ENCODE measurements at places on chromosomes 12 and 14. TPM values are rescaled to one million over a fixed set of nuclear protein-coding genes. Genes with fewer than 3 reads are reported as not detected.

GRCh38 chr12:119006746-119007145, 25.4 kb downstream of the SRRM4 start:
- DNase-seq = no peak
- H3K4me1 ChIP-seq = no peaks in the 10 kb centered on the region
- no peaks in the 10 kb centered on the region for H3K36me3 ChIP-seq
- no peaks in the 10 kb centered on the region for H3K27me3 ChIP-seq

GRCh38 chr14:24361326-24361725, 6.7 kb upstream of the NFATC4 start:
- DNase-seq = no peak
- H3K27ac ChIP-seq = no peak overlapping the region
- no peak overlapping the region for H3K4me3 ChIP-seq
- peaks cover 14% of the 10 kb centered on the region for H3K4me1 ChIP-seq
- H3K36me3 ChIP-seq = no peaks in the 10 kb centered on the region

DNA sequence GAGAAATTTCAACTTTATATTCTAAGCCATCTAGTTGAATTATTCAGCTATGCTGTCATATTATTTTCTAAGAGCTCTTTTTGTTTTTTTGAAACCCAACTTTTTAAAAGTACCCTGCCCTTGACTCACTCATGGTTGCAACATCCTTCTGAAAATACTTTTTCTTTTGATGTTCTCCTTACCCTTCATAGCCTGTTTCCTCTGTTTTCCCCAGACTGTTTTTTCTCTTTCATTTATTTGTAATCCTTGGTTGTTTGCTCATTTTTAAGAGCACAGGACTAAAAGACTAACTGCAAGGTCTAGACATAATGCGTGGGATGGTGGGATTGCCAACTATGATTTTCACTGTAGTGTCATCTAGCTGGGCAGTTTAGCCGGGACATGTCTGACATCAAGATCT, 21.2 kb upstream of the CDKL1 start:
- no peak for DNase-seq
- H3K4me1 ChIP-seq = no peaks in the 10 kb centered on the region
- peaks cover 4% of the 10 kb centered on the region for H3K36me3 ChIP-seq
- H3K4me3 ChIP-seq = no peak overlapping the region

GRCh38 chr12:82359115-82359478, 768 bp downstream of the METTL25 start:
- no peaks in the 10 kb centered on the region for H3K27me3 ChIP-seq
- no peak for DNase-seq
- peak overlapping the region; percentile 37 for H3K27ac ChIP-seq

GRCh38 chr12:126434412-126434985, 1369.3 kb downstream of the AACS start:
- no peak for DNase-seq
- H3K27ac ChIP-seq = no peak overlapping the region
- no peaks in the 10 kb centered on the region for H3K4me1 ChIP-seq
- no peaks in the 10 kb centered on the region for H3K27me3 ChIP-seq

- H3K4me1 ChIP-seq = peaks cover 11% of the 10 kb centered on the region
- no peak for DNase-seq
- H3K4me3 ChIP-seq = peak overlapping the region; percentile 59
- H3K27ac ChIP-seq = peak overlapping the region; percentile 98
- H3K27me3 ChIP-seq = no peaks in the 10 kb centered on the region
- peaks cover 2% of the 10 kb centered on the region for H3K36me3 ChIP-seq
Observed at GRCh38 chr14:91511043-91511383, 903 bp upstream of the PPP4R3A start.

- H3K36me3 ChIP-seq = no peaks in the 10 kb centered on the region
- DNase-seq = no peak
- H3K27ac ChIP-seq = no peak overlapping the region
- H3K27me3 ChIP-seq = no peaks in the 10 kb centered on the region
- peaks cover 12% of the 10 kb centered on the region for H3K4me1 ChIP-seq
- no peak overlapping the region for H3K4me3 ChIP-seq
Observed at GRCh38 chr14:69404883-69405282, 6.4 kb downstream of the SLC39A9 start.

The FOXG1 gene
- not detected for polyA plus RNA-seq

- H3K27me3 ChIP-seq = no peaks in the 10 kb centered on the region
- H3K27ac ChIP-seq = no peak overlapping the region
- no peak for DNase-seq
- H3K36me3 ChIP-seq = no peaks in the 10 kb centered on the region
Observed at GRCh38 chr12:93079271-93079670, 150.2 kb upstream of the EEA1 start.

DNA sequence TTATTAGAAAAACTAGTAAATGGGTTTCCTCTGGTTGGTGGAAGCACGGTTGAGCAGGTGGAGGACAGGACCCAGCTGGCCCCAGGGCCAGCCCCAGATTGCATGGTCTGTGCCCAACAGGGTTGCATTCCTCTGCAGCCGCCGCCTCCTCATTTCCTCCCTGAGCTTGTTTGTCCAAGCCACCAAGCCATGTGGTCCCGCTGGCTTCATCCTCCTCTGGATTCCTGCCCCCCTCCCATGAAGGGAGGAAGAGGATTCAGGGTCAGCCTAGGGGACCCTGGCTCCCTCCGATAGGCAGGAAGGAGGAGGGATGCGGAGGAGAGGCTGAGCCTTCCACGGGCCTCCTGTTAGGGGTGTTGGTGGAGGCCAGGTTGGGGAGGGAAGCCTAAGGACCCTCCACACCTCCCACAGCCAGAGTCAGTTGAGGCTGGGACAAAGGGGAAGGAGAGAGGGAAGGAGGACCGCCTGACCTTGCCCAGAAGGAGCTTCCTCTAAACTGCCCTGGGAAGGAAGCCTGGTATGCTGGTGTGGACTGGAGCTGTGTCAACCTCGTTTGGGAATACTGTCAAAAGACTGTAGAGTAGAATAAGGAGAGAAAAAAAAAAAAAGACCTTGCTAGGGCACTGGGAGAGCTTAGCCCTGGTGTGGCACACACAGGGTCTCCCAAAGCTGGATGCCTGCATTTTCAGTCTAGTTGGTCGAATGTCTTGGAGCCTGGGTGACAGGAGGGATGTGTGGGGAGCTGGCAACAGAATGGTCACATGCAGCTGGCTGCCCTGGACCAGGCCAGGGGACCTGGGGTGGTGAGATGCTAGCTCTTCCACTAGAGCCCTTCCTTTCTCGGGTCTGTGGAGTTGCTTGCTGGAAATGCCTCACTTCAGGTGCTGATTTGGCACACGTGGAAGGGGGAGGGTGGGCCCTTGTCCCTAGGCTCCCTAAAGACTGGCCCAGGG, 42.4 kb downstream of the PLEKHG3 start:
- no peaks in the 10 kb centered on the region for H3K27me3 ChIP-seq
- no peaks in the 10 kb centered on the region for H3K4me1 ChIP-seq
- no peak overlapping the region for H3K4me3 ChIP-seq

The FAM181A gene
- not detected for polyA plus RNA-seq

GRCh38 chr14:32345311-32345791, 16.3 kb downstream of the AKAP6 start:
- H3K4me1 ChIP-seq = peaks cover 58% of the 10 kb centered on the region
- peak overlapping the region; percentile 86 for H3K27ac ChIP-seq
- H3K4me3 ChIP-seq = no peak overlapping the region
- no peaks in the 10 kb centered on the region for H3K36me3 ChIP-seq
- no peaks in the 10 kb centered on the region for H3K27me3 ChIP-seq

DNA sequence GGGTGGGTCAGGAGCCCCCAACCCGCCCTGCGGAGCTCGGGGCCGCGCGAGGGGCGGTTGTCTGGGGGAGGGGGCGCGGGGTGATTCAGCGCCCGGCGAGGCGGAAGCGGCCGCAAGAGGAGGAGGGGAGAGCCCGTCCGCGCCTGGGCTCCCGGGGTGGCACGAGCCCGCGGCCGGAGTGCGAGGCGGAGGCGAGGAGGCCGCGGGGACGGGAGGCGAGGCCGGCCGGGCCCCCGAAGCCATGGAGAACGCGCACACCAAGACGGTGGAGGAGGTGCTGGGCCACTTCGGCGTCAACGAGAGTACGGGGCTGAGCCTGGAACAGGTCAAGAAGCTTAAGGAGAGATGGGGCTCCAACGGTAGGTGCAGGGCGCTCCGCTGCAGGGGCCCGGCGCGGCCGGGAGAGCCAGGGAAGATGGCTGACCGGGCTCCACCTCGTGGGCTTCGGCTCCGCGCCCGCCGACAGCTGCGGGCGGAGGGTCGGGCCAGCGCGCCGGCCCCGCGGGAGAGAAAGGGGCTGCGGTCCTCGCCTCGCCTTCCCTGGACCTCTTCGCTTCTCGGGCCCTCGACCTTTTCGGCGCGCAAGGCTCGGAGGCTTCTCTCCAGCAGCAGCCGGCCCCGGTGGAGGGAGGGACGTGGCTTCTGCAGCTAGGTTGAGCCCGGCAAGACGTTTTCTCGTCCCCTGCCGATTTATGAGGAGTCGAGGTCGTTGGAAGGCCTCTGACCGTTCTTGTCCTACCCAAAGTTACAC, 677 bp downstream of the ATP2A2 start:
- H3K4me3 ChIP-seq = peak overlapping the region; percentile 99
- H3K4me1 ChIP-seq = peaks cover 47% of the 10 kb centered on the region
- DNase-seq = no peak
- peak overlapping the region; percentile 92 for H3K27ac ChIP-seq
- H3K27me3 ChIP-seq = no peaks in the 10 kb centered on the region

DNA sequence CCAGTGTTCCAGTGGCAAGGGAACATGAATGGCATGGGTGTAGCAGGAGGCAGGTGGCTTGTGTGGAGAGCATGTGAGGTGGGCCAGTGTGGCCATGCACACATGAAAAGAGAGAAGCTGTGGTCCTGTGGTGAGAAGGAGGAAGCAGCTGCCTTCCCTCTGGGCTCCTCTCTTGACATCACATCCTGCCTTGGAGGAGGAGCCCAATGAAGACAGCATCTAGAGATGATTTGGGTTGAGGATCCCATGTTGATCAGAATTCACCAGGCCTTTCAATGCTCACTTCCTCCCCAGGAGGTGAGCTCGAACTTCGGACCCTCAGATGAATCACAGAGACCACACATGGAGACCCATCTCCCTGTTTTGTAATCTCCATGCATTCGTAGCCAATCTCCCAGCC, 82.6 kb downstream of the LRRC74A start:
- H3K36me3 ChIP-seq = no peaks in the 10 kb centered on the region
- no peak overlapping the region for H3K4me3 ChIP-seq
- no peak overlapping the region for H3K27ac ChIP-seq
- DNase-seq = no peak
- no peaks in the 10 kb centered on the region for H3K27me3 ChIP-seq

The INHBE gene
- not detected for polyA plus RNA-seq

The SLC7A7 gene
- polyA plus RNA-seq = 0.33 TPM

DNA sequence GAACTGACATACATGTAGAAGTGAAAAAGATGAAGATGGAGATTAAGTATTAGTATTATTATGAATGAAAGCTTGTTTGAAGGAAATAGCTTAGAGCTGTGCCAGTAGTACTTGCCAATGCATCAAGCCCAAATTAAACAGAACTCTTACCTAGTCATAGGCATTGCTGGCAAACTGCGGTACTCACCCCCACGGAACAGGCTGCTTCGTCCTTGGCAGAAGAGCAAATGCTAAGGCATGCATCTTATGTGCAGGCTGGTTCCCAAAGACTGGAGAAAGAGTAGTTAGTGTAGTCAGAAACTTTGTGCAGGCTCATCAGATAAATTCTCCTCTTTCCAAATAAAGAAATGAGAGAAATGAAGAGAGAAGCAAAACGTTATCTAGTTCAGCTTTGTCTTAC, 134.8 kb downstream of the CCDC59 start:
- no peak overlapping the region for H3K4me3 ChIP-seq
- no peak overlapping the region for H3K27ac ChIP-seq
- H3K36me3 ChIP-seq = no peaks in the 10 kb centered on the region
- H3K27me3 ChIP-seq = no peaks in the 10 kb centered on the region

GRCh38 chr14:65019944-65020566, 33.4 kb downstream of the FNTB start:
- no peaks in the 10 kb centered on the region for H3K27me3 ChIP-seq
- no peaks in the 10 kb centered on the region for H3K4me1 ChIP-seq
- H3K36me3 ChIP-seq = peaks cover 3% of the 10 kb centered on the region
- no peak overlapping the region for H3K4me3 ChIP-seq

- H3K4me1 ChIP-seq = no peaks in the 10 kb centered on the region
- H3K27ac ChIP-seq = no peak overlapping the region
- H3K27me3 ChIP-seq = peaks cover 8% of the 10 kb centered on the region
- no peak overlapping the region for H3K4me3 ChIP-seq
Observed at GRCh38 chr12:117587631-117588287, 226.3 kb upstream of the NOS1 start.

The KRT78 gene
- 1.7 TPM for polyA plus RNA-seq

The PTGDR gene
- polyA plus RNA-seq = not detected

DNA sequence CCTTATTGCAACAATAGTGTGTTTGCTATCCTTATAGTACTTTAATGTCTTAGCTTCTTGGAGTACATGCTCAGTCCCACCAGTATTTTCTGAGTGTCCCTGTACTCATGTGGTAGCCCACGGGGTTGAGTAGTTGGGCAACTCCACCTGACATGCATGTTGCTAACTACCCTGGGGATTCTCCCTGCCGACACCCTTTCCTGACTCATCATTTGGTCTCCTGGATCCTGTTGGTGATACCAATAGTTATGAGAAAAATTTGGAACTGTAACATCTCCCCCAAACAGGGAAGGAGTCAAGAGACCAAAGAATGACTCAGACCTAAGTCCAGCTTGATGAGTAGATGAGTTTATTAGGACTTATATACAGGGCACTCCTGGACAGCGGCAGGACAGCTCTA, 101.6 kb downstream of the BRMS1L start:
- peaks cover 3% of the 10 kb centered on the region for H3K27me3 ChIP-seq
- DNase-seq = no peak
- no peak overlapping the region for H3K4me3 ChIP-seq
- H3K27ac ChIP-seq = no peak overlapping the region
- no peaks in the 10 kb centered on the region for H3K4me1 ChIP-seq
